GM04504 (cell line): ENCODE measurements at places on chromosomes 13 and 19.
A peak's percentile ranks its signal among the peaks of the same experiment; 100 is the strongest.

- DNase-seq, result peak; percentile 9
Observed at GRCh38 chr13:112869202-112870050, 99.6 kb upstream of the MCF2L start.

GRCh38 chr13:113196970-113197737 lies 11.3 kb downstream of the PCID2 start:
- DNase-seq, result no peak

GRCh38 chr19:6227936-6228325 lies 51.8 kb downstream of the MLLT1 start:
- no peak for DNase-seq

- DNase-seq, result no peak
Observed at GRCh38 chr19:53768401-53768800, 55.7 kb downstream of the NLRP12 start.

GRCh38 chr13:80058626-80059025 lies 282.3 kb downstream of the SPRY2 start:
- no peak for DNase-seq

GRCh38 chr19:2575734-2576481 lies 100.0 kb downstream of the GADD45B start:
- DNase-seq, result peak; percentile 35

- DNase-seq, result peak; percentile 34
Observed at GRCh38 chr13:99812625-99813024, 158.9 kb downstream of the ZIC5 start.

DNA sequence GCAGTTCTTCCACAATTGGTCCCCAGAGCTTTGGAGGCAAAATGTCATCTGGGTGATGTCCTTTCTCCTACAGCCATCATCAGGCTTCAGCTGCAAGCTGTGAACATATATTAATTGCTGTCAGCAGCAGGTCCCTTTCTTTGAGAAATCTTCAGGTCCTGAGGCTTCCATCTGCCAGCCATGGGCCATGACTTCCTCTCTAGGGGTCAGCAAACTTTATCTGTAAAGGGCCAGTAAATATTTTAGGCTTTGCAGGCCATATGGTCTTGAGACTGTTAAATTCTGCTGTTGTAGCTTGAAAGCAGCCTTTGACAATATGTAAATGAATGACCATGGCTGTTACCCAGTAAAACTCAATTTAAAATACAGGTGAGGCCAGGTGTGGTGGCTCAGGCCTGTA lies 27.1 kb downstream of the SERP2 start:
- no peak for DNase-seq

GRCh38 chr19:38024992-38025908 lies 118.2 kb downstream of the SIPA1L3 start:
- DNase-seq, result no peak

DNA sequence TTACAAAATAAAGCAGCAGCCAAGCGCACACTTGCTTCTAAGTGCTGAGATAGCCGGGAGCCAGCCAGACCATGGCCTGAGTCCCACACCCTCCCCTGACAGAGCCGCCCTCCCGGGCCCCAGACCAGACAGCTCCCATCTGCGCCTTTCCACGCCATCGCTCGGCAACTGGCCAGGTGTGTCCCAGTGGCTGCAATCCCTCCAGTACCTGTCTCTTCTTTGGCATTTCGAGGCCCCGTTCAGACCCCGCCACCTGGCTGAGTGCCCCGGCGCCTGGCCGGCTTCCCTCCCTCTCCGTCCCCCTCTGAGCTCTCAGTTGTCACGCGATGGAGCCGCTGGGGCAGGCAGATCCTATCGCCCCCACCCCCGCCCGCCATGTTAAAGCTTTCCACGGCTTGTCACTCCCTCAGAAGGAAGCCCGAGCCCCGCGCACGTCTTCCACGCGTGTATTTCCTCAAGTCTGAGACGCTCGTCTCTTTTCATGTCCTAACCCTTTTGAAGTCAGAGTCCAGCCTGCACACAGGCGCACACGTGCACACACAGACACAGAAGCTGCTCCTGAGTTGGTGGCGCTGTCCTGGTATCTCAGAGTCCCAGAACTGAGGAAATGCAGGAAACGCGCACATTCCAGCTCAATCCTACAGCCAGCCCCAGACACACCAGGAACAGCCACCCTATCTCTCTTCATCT lies 7.9 kb downstream of the MLLT1 start:
- peak; percentile 70 for DNase-seq

GRCh38 chr19:48654299-48655059 lies 8.5 kb upstream of the CA11 start:
- no peak for DNase-seq

- no peak for DNase-seq
Observed at GRCh38 chr13:79912403-79912802, 428.5 kb downstream of the SPRY2 start.

DNA sequence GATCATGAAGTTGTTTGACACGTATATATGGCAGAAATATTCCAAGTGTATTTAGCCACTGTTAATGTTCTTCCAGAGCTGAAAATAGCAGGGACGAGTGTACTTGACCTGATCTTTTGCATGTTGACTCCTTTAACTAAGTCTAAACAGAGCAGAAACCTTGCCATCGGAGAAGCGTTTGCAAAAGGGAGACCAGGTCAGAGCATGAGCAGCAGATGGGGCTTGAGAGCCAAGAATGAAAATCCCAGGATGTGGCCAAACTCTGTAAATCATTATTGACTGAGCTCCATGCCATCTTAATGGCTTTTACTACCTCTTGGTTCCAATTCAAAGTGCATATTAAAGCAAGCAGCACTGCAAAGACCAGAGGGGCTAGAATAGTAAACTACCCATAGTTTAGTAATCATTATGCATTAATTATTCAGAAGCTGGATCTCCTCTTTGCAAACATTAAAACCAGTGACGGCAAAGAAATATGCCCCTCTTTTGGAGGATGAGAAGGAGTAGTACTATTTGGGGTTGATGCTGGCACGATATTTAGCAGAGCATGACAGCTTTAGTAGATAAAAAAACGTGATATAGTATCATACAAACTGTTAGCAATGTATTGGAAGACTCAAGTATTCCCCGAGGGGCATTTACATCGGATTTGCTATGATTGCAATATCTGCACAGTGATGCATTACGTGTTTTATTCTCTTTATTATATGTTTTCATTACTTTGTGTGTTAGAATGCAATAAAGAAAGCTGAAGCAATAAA lies 55.7 kb downstream of the FAM216B start:
- peak; percentile 39 for DNase-seq

GRCh38 chr19:15101479-15102082 lies 5.6 kb upstream of the SYDE1 start:
- DNase-seq, result no peak

DNA sequence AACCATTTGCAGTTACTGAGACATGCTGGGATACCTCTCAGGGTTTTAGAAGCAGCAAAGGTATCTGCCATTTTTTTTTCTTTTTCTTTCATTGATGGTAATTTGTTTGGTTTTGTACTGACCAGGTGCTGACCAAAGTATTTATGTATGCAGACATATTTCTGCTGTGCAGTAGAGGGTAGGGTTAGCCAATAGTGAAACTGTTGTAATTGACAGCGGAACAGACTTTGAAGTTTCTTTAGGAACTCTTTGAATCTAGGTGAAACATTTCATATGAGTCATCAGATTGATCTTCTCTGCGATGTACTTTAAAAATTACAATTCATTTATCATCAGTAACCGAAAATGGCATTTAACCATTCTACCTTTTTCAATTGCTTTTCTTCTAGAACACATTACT lies 63.0 kb downstream of the ITGBL1 start:
- no peak for DNase-seq

- no peak for DNase-seq
Observed at GRCh38 chr19:3694361-3695123, 5.7 kb downstream of the PIP5K1C start.

GRCh38 chr19:48928164-48929025 lies 5.1 kb upstream of the DHDH start:
- DNase-seq, result no peak

DNA sequence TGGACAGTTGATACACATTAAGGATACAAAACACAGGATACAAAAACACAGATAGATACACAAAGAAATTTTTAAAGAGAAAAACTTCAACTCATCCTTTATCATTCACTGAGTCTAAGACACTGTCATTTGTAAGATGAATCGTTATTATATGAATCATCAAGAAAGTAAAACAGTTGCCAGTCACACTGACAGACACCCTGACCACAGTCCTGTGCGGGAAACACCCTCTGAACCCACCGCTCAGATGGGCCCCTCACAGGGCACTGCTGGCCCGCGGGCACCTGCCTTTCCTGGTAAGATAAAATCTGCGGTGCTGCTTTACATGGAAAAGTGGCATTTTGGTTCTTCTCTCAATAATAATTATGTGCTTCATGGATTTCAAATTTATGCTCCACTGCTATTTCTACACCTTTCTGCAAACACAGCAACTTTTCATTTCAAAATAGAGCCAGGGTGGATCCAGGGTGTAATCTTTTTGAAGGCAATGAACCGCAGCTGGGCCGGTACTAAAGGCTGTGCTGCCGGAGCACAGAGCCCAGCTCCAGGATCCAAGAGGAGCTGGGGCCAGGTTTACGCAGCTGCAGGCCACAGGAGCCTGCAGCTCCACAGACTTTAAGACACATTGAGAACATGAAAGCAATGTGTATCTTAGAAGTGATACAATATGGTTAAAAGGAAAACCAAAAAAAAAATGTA lies 76.8 kb downstream of the TUBGCP3 start:
- no peak for DNase-seq

GRCh38 chr13:102589301-102589822 lies 7.4 kb upstream of the TPP2 start:
- no peak for DNase-seq
